Stimulated activated CD8-positive, alpha-beta memory T cell treated with anti-CD3 and anti-CD28 coated beads, Interleukin-2, amount 100 ng/mL, for 1 hour (primary cell): ENCODE measurements at places on chromosomes 1 and 21.

DNA sequence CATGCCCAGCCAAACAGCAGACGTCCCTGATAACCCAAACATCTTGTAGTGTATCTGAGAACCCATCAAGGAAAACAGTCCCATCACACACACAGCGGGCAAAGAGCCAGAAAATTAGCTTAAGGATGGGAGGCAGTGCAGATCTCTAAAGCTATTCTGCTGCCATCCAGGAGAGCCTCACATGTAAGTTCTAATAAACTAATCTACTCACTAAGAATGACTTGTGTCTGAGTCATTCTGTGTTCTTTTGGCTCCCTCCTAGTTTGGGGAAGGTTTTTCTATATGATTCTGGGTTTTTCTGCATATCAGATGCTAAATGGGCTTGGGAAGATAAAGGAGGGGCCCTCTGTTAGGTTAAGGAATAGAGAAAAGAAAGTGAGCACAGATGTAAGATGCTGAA lies 162.8 kb downstream of the HUNK start:
- no peak for DNase-seq

GRCh38 chr21:42865776-42866160 lies 13.6 kb downstream of the WDR4 start:
- DNase-seq: no peak

DNA sequence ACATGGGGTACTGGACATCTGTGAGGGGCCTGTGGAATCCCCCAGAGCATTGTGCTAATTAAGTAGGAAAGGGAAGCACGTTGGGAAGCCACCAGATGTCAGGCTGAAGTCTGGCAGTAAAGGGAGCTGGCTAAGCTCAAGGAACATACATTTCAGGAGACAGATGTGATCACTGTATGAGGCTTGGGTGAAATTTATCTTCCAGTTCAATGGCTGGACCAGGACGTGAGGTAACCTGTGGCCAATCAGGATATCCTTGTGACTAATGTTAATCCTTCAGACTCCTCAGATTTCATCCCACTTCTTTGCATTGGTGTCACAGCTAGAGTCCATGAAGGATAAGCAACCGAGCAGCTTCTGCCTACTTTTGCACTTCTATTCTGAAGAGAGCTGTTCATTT lies 110.2 kb upstream of the APP start:
- DNase-seq: no peak

GRCh38 chr1:6263716-6264115 lies 2.8 kb upstream of the GPR153 start:
- no peak for DNase-seq

DNA sequence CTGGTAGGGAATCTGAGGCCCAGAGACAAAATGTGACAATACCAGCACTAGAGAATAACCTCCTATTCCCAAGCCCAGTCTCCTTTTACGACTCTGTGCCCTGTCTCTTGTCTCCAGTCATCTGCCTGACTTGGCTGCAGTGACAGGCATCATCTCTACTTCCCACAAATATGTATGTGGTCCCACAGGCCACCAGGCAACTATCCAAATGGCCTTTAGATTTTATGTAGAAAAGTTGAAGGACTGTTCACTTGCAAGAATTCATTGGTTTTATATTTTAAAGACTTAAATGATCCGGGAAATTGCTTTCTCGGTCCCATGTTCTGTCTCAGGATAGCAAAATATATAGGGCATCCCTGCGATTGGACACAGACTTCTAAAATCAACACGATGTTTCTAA lies 11.6 kb downstream of the KRTAP24-1 start:
- DNase-seq: no peak

DNA sequence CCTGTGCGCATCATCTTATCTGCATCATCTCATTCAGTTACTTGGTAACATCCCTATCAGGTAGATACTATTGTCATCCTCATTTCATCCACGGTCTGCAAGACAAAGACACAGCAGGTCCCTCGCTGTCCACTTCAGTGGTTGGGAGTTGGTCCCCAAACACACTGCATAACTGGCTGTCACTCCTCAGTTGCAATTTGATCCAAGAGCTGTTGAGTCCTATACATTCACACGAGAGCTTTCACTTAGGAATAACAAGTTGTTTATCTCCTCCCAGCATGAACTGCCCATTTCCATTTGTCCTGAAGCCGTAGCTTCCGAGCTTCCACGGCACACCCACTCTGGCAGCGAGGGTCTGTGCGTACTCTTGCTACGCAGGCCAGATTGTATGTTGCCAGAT lies 472.0 kb downstream of the CAMTA1 start:
- DNase-seq: no peak

GRCh38 chr1:212482637-212483441 lies 50.1 kb downstream of the NENF start:
- no peak for DNase-seq

DNA sequence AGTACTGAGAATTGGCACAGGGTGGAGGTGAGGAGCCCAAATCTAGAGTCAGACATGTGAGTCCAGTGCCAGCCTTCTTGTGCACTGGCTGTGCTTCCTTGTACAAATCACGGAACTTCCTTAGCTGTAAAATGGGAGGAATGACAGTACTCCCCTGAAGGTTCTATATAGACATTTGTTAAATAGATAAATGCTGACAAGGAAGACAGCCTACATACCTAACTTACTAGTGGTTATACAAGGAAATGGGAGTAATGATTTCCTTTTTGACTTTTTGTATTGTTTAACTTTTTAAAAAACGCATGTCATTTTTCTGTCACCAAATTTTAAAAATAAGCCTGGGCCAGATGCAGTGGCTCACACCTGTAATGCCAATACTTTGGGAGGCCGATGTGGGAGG lies 50.2 kb downstream of the WARS2 start:
- no peak for DNase-seq

GRCh38 chr1:79633456-79633855 lies 626.9 kb upstream of the ADGRL4 start:
- no peak for DNase-seq

DNA sequence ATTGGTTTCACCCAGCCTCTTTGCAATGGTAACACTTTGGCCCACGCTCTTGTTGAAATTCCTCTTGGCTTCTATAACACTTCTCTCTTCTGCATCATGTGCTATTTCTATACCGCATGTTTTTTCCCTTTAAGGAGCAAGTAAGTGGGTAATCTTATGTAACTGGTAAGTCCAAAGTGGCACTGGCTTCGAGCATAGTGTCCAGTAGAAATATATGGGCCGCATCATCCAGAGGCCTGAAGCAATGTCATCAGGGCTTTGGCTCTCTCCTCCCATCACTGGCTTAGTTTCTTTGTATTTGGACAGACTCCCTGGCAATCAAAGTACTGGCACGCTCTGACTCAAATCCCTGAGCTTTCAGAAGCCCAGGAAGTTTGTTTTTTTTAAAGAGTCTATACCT lies 17.5 kb downstream of the CHML start:
- no peak for DNase-seq

DNA sequence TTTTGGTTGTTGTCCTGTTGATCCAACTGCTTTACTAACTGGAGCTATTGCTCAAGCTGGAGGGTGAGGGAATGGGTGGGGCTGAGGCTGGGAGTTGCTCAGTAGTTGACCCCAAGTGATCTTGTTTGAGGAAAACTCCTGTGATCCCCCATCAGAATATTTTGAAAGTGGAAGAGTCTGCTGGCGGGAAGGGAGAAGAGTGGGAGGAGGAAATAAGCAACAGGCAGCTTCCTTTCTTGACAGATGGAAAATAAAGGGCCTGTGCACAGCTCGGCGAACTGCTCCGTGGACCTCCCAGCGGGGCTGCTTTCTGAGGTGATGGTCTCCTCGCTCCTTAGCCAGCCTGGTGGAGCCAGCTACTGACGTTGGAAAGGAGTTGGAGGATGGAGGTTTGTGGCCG lies 199.1 kb upstream of the LMO4 start:
- no peak for DNase-seq

DNA sequence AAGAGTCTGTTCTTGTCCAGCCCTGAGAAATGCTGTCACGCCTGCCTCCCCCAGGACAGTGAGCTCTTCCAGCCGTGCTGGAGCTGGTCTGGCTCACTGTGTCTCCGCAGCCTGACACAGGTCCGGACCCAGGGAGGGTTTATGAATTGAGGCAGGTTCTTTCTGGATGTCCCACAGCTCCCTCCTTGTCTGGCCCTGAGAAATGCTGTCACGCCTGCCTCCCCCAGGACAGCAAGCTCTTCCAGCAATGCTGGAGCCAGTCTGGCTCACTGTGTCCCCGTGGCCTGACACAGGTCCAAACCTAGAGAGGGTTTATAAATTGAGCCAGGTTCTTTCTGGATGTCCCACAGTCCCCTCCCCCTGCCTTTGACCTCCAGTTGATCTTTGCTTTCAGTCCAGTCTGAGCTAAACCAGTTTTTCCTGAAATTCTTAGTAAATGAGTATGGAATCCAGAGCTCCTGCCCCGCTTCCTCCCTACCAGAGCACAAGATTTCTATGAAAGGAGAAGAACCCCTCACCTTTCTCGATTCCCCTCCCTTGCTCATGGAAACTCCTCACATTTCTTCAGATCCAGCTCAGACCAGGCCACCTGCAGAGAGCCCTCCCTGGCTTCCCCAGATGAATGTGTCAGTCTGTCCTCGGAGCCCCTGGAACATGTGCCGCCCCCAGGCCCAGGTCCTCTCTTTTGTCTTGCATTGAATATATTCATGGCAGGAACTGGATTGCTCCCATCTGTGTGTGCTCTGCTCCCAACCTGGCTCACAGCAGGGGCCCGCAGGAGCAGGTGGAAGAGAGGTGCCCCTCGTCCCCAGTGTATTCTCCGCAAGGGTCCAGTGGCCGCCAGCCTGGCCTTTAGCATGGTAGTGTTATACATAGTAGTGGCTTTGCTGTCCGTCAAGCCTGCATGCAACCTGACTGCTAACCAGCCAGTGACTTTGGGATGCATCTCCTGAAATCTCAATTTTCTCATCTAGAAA lies 116.3 kb downstream of the EPHB2 start:
- no peak for DNase-seq

- DNase-seq: no peak
Measured at GRCh38 chr1:201364808-201365105, 12.7 kb downstream of the TNNT2 start.

DNA sequence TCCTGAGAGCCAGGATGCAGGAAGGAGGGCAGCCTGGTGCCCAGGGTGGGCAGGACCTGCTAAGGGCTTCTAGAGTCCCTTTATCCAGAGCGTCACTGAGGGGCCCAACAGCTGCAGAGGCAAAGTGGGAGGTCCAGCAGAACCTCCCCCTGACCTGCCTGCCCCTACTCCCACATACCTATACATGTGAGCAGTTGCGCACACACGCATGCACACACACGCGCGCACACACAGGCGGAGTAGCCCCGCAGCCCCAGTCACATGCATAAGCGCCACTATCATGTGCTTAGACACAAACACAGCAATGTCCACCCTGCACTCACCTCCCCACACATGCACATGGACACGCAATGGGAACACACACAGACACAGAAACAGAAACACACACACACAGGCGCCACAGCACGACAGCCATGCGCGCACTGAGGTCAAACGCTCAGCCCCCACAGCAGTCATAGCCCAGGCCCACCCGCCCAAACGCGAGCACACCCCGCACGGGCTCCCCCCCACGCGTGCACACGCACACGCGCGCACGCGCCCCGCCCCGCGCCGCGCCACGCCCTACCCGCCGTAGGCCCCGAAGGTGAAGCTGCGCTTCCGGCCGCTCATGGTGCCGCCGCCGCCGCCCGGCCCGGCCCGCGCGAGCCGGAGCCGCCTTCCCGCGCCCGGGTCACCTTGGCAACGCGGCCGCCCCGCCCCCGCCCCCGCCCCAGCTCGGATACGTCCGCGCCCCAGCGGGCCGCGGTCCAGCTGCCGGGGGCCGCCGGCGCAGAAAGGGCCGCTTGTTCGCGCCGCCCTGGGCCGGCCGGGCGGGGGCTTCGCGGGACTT lies 17.7 kb downstream of the RAP1GAP start:
- DNase-seq: no peak

GRCh38 chr1:147808025-147808424 lies 47.6 kb upstream of the GJA5 start:
- no peak for DNase-seq

GRCh38 chr1:82395440-82395839 lies 594.7 kb downstream of the ADGRL2 start:
- no peak for DNase-seq

- no peak for DNase-seq
Measured at GRCh38 chr21:40422896-40423635, 423.9 kb downstream of the DSCAM start.

DNA sequence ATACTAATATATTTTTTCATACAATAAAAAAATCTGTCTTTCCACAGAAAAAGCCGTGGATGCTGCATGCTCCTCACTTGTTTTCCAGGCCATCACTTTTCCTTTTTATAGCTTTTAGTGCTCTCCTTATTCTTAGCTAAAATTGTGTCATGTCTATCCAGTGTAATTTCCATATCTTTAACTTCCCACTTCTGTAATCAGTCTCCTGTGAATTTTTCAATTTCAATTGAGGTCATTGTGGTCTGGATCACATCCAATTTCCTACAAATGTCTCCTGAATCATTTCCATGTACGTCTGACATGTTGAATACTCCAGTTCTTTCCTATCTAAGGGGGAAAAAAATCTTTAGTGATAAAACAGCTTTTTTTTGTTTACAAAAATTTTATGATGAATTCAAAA lies 838.2 kb upstream of the B3GALT2 start:
- no peak for DNase-seq

DNA sequence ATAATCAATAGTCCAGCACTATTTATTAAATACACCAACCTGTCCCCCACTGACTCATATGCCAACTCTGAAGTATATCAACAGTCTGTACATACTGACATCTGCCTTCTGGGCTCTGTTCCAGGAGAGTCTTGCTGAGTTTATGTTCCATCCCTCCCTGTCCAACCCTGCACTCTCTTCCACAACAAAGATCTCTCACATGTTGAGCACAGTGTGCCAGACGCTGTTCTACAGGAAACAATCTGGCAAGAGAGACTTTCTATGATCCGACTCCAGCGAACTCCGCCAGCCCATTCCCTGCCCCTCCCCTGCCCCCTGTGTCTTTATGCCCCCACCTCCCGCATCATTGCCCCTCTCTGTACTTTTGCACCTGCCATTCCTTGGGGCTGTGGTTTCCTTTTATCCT lies 3.4 kb downstream of the LACTBL1 start:
- no peak for DNase-seq

GRCh38 chr1:217528271-217528670 lies 102.6 kb downstream of the GPATCH2 start:
- no peak for DNase-seq

- no peak for DNase-seq
Measured at GRCh38 chr1:230167419-230167852, 100.4 kb downstream of the GALNT2 start.

DNA sequence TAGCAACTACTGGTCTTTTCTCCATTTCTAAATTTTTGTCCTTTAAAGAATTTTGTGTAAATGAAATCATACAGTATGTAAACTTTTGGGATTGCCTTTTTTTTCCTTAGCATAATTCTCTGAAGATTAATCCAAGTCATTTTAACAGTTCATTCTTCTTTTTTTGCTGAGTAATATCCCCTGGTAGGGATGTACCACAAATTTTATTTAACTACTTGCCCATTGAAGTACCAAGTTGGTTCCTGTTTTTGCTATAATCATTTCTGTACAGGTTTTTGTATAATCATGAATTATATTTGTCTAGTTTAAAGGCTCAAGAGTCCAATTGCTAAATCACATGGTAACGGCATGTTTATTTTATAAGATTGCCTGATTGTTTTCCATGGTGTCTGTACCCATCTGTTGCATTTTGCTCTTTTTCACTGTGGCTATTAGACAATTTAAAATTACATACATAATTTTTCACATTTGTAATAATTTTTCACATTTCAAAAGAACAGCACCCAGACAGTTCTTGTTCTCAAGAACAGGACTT lies 891.1 kb downstream of the USP25 start:
- no peak for DNase-seq
